ENCODE measurements at places on chromosomes 13 and 19.

GRCh38 chr19:48363500-48363809 is 285 bp downstream of the TMEM143 start:
- DNase-seq: no peak

DNA sequence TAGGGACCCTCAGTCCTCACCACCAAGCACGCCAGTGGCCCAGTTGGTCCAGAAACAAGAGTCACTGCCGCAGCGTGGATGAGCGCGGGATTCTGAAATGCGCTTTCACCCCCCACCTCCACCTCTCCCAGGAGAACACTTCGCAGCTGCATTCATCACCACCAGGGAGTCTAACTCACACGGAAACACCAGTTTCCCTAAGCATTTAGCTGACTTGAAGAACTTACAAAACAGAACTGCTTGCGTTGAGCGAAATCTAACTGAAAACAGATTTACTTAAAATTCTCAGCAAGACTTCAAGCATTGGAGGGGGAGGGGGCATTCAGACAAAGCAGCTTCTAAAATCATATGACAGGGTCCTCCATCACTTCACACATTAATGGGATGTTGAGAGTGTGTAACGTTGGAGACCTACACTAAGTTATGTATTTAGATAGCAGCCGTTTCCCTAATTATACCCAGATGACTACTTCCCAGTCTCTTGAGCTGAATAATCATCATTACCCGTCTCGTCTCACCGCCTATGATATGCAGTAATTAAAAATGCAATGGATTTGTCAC is 258.2 kb upstream of the IRS2 start:
- DNase-seq: no peak

DNA sequence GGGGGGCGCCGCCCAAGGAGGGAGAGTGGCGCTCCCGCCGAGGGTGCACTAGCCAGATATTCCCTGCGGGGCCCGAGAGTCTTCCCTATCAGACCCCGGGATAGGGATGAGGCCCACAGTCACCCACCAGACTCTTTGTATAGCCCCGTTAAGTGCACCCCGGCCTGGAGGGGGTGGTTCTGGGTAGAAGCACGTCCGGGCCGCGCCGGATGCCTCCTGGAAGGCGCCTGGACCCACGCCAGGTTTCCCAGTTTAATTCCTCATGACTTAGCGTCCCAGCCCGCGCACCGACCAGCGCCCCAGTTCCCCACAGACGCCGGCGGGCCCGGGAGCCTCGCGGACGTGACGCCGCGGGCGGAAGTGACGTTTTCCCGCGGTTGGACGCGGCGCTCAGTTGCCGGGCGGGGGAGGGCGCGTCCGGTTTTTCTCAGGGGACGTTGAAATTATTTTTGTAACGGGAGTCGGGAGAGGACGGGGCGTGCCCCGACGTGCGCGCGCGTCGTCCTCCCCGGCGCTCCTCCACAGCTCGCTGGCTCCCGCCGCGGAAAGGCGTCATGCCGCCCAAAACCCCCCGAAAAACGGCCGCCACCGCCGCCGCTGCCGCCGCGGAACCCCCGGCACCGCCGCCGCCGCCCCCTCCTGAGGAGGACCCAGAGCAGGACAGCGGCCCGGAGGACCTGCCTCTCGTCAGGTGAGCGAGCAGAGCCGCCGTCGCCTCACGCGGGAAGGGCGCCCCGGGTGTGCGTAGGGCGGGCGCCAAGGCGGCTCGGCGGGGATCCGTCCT is at the start of gene RB1:
RB1 (plus strand) TSS at position 393 of the 784 bp plus-strand sequence; CDS start at position 555, 162 bp downstream.
- peak; percentile 15 for DNase-seq

GRCh38 chr19:35955881-35956634 is 19.9 kb downstream of the LRFN3 start:
- DNase-seq: no peak

- no peak for DNase-seq
Observed at GRCh38 chr19:31543456-31543855, 194.2 kb upstream of the TSHZ3 start.

- no peak for DNase-seq
Observed at GRCh38 chr13:21576426-21576825, 27.5 kb downstream of the MICU2 start.

DNA sequence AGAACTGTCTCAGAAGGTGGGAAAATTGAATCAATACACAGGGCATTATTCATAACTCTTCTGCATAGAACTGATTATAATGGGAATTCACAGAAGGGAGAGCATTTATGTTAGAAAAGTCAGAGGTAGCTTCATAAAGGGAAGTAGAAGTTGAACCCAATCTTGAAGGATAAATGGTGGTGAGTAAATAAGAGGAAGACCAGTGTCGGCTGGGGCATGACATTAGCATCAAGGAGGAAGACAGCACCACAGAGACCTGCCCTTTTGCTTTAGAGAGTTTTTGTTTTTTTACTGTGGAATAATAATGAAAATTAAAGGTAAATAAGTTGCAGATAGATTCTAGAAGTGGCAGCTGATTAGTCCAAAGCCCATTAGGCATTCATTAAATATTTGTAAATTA is 21.9 kb downstream of the CDC16 start:
- no peak for DNase-seq

DNA sequence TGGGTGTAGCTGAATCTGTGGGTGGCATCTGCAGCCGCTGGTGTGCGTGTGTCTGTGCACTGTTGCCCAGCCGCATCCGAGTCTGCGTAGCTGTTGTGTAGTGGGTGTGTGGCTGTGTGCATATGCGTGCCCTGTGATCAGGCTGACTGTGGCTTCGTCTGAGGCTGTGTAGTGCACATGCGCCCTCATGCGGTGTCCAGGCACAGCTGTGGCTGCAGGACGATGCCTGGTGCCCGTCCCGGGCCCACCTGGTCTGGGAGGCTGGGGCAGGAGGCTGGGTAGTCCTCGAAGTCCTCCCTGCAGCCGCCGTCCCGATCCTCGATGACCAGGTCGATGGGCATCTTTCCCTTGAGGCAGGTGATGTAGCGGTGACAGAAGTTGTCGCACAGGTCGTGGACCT is 4.9 kb downstream of the MEIS3 start:
- DNase-seq: no peak

GRCh38 chr13:47455626-47456025 is 545.4 kb downstream of the SUCLA2 start:
- no peak for DNase-seq

- no peak for DNase-seq
Observed at GRCh38 chr13:76455960-76456359, 430.2 kb downstream of the KCTD12 start.

GRCh38 chr13:24341439-24341838 is 32.1 kb downstream of the C1QTNF9 start:
- DNase-seq: no peak

DNA sequence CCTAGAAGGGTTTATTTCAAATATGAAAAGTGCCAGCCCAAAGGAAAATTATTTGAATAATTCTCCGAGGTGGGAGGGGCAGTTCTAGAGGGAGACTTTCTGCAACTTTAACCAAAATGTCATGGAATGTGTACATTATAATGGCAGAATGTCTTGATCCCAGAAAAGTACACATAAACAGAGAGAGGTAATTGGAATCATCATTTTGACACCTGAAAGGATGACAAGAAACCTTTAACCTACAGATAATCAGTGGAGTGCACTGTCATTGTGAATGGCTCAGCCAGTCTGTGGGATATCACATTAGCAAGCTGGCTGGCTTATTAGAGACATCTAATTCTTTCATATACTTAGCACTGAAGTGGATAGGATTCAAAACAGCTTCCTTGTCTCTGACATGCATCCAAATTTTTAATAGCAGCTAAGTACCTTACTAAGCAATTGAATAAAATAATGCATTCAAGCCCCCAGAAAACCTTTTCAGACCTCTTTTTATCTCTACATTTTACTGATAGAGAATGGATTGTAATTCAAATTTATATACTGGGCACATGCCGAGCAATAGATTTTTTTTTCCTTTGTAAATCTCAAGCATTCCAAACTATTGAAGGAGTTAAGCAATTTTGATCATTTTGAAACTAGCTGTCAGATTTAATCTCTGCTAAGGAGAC is 468.6 kb downstream of the COG6 start:
- DNase-seq: no peak

GRCh38 chr13:40485611-40486517 is 180.6 kb downstream of the FOXO1 start:
- DNase-seq: no peak

- no peak for DNase-seq
Observed at GRCh38 chr13:40911341-40911740, 107.8 kb downstream of the ELF1 start.

Measured in NCI-H510A (cell line).